ENCODE measurements at places on chromosomes 16 and 17.

- DNase-seq, result no peak
Observed at GRCh38 chr17:50394711-50395110, 2.6 kb downstream of the LRRC59 start.

DNA sequence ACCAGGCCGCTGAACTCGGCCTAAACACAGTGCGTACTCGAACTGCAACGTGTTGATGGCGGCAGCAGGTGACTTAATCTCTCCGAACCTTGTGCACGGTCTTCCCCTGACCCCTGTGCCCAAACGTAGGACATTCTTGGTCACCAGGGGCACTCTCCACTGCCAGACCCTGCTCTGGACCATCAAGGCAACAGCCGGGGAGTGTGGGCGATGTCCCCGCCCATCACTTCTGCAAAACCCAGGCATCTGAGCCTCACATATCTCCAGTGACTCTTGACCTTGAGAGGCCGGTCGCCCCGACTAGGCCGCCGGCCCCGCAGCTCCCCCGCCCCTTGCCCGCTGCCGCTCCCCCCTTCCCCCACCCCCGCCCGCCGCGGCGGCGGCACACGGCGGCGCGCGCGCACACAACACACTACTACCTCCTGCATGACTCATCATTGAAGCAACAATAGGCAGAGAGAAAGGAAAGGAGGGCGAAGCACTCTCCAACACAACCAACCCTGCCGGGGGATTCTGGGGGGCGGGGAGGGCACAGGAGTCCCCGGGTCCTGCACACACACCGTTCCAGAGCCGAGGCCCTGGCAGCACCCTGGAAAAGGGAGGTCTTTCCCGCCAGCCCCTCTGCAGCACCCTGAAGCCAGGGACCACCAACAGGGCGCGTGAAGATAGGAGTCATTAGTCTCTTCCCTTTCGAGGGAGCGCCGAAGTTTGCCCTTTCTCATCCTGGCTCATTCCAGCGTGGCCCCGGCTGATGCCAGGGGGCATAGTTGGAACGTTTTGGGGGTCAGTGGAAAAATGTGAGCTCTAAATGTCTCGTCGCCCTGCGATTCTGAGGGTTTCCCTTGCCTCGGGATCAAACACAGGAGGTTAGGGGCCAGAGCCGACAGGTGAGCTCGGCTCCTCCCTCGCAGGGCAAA lies 1.9 kb downstream of the MNT start:
- DNase-seq, result peak; percentile 63

DNA sequence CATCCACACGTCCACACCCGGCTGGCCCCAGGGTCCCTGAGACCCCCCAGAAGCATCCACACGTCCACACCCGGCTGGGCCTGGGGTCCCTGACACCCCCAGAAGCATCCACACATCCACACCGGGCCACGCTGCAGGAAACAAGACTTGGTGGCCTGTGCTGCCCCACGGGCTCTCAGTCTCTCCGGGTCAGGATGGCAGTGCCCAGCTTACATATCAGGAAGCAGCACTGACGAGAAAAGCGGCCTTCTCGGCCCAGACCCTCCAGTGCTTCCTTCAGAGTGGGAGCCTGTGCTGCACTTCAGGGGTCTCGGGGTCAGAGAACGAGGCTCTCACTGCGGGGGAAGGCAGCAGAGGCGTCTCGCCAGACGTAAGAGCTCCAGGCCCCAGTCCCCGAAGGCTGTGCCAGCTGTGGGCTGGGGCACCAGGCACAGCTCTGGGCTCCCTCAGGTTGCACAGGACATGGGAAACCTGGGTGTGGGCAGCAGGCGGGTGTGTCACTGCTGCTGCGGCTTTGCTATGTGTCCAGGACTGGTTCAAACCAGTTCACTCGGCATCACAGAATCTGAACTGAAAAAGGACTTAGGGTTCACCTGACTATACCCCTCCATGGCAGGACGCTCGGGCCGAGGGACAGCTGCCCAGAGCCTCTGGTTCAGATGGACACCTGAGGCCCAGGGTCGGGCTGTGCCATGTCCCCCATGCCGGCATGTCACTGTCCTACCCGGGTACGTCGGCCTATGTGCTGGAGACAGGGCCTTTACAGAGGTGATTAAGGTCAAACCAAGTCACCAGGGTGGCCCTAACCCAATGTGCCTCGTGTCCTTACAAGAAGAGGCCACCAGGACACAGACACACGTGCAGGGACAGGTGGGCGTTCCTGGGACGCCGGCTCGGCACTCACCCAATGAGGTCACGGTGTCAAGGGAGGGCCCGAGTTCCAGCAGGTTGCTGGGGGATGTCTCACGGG lies 40.2 kb upstream of the CHMP6 start:
- DNase-seq, result no peak

- no peak for DNase-seq
Observed at GRCh38 chr16:47887496-47887895, 268.3 kb downstream of the ABCC12 start.

DNA sequence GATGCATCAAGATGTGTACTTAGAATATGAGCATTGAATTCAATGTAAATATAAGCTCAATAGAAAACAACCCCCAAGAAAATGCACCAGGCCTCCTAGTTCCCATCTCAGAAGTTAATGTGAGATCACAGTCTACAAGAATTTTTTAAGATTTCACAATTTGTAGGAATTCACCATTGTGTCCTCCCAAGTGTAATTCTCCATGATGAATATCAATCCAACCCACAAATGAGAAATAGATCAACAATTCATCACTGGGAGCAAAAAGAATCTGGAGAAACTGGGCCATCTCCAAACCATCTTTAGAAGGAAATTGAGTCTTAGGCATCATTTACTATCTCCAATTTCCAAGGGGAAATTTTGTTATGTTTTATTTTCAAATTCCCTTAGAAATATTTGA lies 310.5 kb upstream of the GOT2 start:
- no peak for DNase-seq

- no peak for DNase-seq
Observed at GRCh38 chr17:61168506-61168905, 231.1 kb upstream of the TBX2 start.

GRCh38 chr16:74837056-74837455 lies 62.4 kb upstream of the FA2H start:
- no peak for DNase-seq

- no peak for DNase-seq
Observed at GRCh38 chr16:76650582-76650981, 373.4 kb downstream of the CNTNAP4 start.

DNA sequence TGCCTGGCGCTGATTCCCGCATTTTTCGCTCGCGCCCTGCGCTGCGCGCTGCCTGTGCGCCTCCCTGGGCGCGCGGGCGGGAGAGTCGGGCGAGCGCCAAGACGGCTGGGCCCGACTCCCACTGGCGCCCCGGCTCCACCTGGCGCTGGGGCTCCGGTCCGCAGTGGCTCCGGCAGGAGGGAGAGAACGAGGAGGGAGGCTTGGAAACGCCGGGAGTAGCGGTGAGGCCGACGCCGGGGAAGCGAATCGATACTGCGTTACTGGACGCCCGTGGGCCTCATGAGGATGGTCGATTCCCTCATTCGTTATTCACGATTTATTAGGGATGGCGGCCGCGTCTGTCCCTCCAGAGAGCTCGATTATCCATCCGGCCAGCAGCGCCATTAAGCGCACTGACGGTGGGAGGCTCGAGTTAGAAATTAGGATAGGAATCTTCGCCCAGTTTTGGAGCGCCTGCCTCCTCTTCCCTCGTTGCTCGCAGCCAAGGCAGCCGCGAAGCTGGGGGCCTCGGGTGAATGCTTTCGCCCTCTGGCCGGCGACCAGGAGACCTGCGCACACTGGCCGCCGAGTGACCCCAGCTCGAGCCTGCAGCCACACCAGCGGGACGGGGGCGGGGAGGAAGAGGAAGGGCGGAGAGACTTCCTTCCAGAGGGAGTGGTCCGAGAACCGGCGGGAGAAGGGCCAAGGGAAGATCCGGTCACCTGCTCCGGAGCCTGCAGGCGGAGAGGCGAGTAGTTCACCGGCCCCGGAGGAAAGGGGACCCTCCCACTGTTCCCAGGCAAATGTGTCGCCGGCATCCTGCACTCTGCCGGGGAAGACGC lies 1.3 kb upstream of the PCGF2 start:
- DNase-seq, result no peak

Data from activated naive CD4-positive, alpha-beta T cell treated with Interleukin-2 at 50 U/mL for 16 hours (primary cell).